ENCODE measurements at places on chromosomes 1 and 21.
A peak's percentile ranks its signal among the peaks of the same experiment; 100 is the strongest.

- DNase-seq, result no peak
Observed at GRCh38 chr1:41226815-41227434, 15.2 kb downstream of the SCMH1 start.

GRCh38 chr21:34846601-34847112, 177.9 kb downstream of the CLIC6 start:
- DNase-seq, result no peak

DNA sequence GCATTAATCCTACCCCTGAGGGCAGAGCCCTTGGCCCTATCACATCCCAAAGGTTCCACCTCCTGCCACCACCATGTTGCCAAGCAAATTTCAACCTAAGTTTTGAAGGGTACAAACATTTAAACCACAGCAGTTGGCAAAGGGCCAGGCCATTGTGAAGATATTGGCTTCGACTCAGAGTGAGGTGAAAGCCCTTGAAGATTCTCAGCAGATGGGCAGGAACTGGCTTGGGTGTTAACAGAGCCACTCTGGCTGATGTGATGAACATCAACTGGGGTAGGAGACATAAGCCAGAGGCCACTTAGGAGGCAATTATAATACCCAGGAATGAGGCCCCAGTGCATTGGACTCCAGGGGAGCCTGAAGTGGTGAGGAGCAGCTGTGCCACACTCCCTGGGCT, 207.7 kb upstream of the KAZN start:
- no peak for DNase-seq

- no peak for DNase-seq
Observed at GRCh38 chr1:86646256-86646655, 58.1 kb upstream of the SH3GLB1 start.

DNA sequence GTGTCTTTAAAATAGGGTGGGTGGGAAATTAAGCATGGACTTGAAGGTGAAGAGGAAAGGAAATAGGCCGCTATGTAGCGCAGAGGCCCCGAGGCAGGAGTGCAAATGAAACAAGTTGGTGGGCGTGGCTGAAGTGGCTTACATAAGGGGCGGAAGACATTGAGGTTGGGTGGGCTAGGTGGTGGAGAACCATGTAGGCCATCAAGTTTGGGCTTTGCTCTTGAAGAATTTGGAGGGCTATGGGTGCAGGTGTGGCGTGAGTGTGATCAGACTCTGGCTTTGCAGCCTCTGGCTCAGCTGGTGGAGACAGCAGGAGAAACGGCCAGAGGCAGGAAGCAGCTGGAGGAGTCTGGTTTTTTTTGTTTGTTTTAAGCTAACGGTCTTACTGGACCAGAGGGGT, 6.7 kb downstream of the SLFNL1 start:
- DNase-seq, result no peak

DNA sequence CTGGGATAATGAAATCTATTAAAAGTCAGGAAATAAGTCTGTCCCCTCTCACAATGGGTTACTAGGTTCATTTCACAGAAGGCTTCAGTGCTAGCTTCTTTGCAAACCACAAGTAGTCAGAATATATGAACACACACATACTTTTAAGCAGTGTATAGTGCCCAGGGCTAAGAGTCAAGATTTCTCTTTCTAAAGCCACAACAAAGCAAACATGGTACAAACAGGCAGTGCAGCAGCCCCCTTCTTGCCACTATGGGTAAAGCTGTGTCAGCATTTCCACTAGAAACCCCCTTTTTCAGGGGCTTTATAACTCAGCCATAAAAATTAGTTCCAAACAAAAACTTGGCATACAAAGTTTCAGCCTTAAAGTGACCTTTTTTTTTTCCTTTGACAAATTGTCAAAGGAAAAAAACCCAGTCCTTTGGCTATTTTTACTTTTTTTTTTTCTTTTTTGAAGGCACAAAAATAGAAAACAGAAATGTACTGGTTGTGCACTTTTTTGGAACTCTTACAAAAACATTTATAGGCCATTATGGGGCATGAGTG, 315.4 kb downstream of the LMO4 start:
- DNase-seq, result no peak

DNA sequence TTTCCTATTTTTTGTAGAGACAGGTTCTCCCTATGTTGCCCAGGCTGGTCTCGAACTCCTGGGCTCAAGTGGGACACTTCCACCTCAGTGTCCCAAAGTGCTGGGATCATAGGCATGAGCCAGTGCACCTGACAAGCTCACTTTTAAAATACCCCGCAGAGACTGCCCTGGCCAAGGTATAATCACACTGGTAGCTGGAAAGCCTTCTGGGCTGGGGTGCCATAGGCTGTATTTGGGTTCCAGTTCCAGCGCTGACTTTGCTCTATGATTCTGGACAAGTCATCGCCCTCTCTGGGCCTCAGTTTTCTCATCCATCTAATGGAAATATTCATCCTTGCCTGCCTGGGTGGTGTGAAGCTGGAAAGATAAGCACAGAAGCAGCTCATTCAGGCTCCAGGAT, 10.4 kb downstream of the LDLRAD1 start:
- DNase-seq, result no peak

GRCh38 chr1:247367786-247368422, 36.2 kb upstream of the ZNF496 start:
- DNase-seq, result no peak

GRCh38 chr1:46131712-46132528, 509 bp downstream of the PIK3R3 start:
- DNase-seq, result peak; percentile 36

GRCh38 chr1:110770832-110771231, 96.1 kb upstream of the KCNA3 start:
- DNase-seq, result no peak

- no peak for DNase-seq
Observed at GRCh38 chr1:209626346-209627026, 25.7 kb downstream of the LAMB3 start.

GRCh38 chr1:204081164-204081790, 8.4 kb downstream of the SOX13 start:
- no peak for DNase-seq

DNA sequence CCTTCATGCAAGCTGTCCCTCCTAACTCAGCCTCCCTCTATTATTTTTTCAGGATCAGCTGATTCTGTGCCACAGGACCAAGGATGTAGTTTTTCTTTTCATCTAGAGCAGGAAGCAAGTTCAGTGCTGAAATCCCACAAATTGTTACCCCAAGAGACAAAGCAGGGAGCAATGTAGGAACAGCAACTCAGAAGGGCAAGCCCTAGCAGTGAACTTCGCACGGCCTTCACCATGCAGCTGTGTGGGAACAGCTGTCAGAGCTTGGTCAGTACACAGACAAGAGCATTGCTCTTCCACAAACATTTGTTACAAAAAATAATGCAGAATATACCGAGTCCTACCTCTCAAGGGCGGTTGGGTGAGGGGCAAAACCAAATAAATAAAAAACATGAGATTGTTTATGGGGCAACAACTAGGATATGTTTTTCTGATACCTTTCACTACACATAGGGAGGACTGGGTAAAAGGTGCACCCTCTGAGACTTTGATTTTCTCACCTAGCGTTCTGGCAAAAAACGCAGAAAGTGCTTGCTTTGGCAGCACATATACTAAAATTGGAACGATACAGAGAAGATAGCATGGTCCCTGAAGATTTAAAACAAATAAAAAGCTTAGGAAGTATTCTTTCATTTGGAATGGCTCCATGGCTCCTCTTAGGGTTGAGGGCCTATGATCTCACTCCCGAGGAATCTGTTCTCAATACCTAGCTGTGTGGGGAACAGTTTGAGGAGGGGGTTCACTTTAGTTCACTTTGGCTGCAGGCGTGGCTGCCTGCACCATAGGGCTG, 37.1 kb upstream of the ANGPTL7 start:
- no peak for DNase-seq

- DNase-seq, result peak; percentile 7
Observed at GRCh38 chr1:227192163-227192562, 126.1 kb downstream of the CDC42BPA start.

- DNase-seq, result no peak
Observed at GRCh38 chr1:100860397-100860991, 34.1 kb downstream of the EXTL2 start.

DNA sequence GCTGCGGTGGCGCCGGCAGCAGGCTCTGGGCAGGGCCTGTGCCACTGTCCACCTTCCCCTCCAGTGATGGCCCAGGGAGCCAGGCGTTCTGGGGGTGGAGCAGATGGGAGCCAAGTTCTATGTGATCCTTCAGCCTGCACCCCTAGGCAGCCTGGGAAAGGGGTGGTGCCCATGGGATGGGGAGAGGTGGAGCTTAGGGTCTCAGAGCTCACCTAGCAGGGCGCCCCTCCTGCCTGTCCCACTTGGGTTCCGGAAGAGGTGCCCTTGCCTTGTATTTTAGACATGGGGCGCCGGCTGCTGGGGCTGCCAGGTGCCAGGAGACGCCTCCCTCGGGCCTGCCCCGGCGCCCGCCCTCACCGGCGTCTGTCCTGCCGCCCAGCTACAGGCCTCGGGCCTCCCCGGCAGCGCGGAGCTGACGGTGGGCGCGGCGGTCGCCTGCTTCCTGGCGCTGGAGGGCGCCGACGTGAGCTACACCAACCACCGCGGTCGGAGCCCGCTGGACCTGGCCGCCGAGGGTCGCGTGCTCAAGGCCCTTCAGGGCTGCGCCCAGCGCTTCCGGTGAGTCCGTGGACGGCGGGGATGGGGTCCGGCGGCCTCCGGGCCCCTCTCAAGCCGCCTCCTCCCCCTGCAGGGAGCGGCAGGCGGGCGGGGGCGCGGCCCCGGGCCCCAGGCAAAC, 3.1 kb upstream of the MMP23B start:
- DNase-seq, result no peak

DNA sequence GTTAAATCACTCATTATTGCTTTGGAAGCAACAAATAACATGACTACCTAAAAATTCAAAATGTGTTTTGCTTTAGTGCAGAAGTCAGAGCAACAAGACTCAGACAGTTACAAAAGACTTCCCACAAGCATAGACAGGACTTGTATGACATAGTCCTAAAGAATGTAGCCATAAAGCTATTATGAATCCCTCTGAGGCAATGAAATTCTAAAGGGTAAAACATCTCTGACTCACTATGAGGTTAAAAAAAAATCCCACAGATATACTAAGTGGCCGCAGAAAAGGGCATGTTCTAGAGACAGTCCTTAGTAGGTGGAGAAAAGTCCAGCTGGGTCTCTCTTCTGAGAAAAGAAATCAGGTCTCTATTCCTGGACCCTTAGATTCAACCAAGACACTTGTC, 4.9 kb downstream of the PRKAB2 start:
- DNase-seq, result peak; percentile 88

DNA sequence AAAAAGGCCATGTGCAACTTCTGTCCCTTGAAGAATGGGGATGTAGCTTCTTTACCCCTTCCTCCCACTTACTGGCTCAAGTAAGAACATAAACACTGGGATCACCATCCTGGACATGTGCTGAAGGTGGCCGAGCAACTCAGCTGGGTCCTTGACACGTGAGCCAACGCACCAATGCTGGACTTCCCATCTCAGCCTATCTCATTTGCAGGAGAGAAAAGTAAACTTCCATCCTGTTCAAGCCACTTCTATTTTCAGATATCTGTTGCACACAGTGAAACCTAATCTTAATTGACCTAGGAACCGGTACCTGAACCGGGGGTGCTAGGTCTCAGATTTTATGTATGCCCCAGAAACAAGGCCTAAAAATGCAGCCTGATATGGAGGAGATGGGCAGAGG, 75.3 kb downstream of the HLCS start:
- DNase-seq, result no peak

DNA sequence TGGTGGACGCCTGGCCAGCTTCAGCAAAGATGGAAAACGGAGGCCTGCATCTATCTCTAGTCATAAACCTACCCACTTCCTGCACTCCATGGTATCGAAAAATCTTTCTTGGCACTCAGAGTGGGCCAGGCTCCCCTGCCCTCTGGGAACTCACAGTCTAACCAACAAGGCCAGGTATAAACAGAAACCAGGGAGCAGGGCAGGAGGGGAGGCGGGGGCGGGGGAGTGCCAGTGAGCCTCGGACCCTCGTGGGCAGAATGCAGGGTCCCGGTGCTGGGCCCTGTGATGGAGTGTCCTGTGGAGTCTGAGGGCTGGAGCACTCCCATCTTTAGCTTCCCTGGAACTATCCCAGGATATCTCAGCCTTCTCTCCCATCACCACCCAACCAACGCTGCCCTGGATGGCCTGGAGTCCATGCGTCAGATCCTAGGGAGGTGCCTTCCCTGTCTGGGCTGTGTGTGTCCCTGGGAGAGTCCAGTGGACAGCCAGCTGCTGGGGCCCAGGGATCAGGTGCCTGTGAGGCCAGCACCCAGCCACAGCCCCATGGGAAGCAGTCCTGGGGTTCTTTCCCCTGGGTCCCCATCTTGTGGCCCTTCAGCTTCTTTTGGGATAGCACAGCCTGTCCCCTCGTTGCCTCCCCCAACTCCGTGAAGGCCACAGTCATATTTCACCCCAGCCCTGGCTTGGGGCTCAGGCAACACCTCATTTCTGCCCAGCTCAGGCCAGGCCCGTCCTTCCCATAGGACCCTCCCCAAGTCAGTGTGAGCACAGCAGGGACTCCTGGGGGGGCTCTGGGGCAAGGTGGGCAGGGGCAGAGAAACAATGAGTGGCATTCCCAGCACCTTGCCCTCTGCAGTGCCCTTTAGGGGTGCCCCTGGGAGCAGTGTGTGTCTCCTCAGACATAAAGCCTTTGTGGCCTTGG, 1.1 kb upstream of the EPS8L3 start:
- DNase-seq, result no peak

- peak; percentile 9 for DNase-seq
Observed at GRCh38 chr1:21289700-21290545, at the start of gene ECE1. TSS of gene ECE1 (minus strand) at chr1:21290463. CDS start at chr1:21290414, 49 bp downstream.

- DNase-seq, result no peak
Observed at GRCh38 chr1:115939455-115939854, 36.9 kb upstream of the SLC22A15 start.

DNA sequence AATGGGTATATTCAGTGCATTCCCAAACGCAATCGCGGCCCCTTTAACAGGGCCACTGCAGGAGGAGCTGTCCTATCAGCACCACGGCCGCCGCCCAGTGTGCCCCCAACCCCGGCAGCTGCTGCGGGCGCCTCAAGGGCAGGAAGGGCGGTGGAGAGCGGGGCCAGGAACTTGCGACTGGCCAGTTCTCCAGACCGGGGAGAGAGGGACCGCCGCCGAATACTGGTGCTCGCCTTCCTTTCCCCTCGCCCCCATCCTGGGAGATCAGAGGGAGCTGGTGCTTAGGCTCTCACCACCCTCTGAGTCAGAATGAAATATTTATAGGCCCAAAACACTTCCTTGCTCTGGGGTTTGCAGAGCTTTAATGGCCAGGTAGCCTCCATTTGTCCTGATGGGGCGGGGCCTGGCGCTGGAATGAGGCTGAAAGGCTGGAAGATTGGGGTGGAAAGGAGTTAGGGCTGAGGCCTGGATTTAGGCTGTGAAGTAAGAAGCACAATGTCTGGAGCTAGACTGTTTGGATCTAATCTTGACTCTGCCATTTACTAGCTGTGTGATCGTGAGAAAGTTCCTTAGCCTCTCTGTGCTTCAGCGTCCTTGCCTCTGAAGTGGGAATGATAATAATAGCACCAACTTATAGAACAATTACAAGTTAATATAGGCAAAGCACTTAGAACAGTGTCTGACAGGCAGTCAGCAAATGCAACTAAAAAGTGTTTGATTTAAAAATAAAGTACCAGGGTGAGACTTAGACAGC, 75.5 kb downstream of the NAV1 start:
- DNase-seq, result no peak
